Daoy (cell line): ENCODE measurements at places on chromosomes 5 and 9.

- DNase-seq = peak; percentile 91
Measured at GRCh38 chr5:142012792-142013388, at the start of gene GNPDA1. Gene GNPDA1 (minus strand): TSS chr5:142013027. CDS start chr5:142012035, 992 bp downstream.

DNA sequence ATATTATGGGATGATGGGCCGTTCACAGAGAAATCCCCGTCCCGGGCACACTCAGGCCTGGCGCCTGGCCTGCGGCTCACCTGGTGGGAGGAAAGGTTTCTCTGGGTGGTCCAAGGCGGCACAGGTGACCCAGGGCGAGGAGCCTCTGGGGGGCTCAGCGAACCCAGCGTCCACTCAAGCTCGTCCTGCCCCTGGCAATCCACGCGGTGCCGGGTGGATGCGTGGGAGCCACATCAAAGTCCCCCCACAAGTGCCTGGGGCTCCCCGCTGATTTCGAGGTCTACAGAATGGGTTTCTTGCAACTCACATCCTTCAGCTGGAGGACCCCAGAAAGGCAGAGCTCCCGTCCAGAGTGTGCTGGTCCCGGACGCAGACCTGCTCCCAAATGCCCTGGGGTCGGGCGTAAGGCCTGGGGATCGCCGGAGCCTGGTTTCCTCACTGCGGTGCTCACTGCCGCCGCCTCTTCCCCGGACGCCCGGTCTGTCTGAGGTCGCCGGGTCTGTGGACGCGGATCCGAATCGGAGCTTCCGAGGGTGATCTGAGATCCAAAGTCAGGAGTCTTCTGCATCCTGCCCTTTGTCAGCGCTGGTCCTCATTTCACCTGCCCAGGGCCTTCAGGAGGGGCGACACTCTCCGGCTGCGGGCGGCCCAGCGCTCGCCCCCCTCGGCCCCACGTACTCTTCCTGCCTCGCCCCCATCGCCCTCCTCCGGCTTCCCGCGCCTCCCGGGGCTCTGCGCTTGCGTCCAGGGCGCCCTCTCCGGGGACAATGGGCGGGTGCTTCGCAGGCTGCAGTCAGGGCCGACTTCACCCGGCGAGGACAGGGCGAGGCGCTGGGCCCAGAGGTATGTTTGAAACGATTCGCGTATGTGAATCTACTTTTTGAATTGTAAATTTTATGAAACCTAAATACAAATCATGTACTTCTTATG is 20.0 kb upstream of the RUFY1 start:
- peak; percentile 17 for DNase-seq

DNA sequence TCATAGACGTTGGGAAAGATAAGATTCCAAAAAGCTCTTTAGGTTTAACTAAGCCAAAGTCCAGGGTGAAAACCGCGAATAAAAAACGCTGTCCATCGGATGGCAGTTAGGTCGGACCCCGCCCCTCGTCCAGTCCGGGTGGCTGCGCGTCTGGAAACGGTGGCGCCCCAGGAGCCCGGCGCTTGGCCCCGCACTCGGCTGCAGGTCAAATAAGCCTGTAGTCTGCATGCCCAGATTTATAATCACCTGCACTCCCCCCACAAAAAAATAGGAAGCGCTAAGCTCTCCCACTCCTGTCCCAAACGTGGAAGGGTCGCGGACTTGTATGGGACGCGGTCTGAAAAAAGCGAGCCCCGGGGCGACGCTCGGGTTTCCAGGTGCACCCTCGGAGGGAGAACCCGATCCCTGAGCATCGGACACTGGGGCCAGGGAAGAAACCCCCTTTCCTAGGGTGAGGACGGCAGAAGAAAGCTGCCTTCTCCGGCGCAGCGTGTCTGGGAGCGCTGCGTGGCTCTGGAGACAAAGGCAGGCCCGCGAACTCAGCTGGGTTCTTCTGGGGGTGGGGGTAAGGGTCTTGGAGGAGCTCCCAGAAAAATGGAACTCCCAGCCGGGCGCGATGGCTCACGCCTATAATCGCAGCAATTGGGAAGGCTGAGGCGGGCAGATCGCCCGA is 923 bp upstream of the ZBTB5 start:
- DNase-seq = peak; percentile 93

DNA sequence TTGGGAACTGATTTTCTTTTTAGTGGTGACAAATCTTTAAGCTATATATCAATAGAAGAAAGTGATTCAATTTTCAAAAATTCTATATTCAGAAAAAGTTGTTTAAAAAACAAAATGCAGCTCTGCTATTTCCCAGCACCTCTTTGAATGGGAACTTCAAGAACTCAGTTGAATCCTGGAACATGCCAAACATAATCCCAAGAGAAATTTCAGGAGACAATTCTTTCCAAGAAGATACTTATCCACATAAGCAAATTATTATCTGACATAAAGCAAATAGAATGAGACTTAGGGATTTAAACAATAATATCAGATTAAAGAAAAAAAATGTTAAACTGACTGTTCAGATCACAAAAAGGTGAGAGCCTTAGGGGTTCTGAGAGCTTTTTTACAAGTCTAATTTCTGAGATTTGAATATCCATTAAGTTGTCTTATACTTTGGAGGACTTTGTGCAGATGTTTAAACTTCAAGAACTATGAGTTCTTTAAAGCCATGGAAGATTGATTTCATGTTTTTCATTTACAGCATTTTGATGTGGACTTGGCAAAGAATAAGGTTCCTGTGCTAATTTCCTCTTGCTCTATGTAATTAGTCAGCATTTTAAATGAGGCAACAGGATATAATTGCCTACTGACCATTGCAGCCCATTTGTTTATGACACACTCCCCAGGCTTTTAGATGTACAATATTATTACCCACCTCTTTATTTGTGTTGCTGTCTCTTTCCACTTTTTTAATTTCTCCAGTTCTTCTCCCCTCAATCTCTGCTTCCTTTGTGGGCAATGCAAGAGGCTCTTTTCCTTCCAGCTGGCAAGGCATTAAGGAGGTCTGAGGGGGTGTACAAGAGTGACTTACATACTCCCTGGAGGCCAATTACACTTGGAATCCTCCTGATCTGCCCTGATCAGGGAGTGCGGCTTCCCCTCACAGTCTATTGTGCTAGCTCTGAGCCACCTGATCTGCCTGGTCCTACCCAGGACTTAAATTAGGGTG is 419.1 kb downstream of the NR2F1-AS1 start:
- peak; percentile 79 for DNase-seq

DNA sequence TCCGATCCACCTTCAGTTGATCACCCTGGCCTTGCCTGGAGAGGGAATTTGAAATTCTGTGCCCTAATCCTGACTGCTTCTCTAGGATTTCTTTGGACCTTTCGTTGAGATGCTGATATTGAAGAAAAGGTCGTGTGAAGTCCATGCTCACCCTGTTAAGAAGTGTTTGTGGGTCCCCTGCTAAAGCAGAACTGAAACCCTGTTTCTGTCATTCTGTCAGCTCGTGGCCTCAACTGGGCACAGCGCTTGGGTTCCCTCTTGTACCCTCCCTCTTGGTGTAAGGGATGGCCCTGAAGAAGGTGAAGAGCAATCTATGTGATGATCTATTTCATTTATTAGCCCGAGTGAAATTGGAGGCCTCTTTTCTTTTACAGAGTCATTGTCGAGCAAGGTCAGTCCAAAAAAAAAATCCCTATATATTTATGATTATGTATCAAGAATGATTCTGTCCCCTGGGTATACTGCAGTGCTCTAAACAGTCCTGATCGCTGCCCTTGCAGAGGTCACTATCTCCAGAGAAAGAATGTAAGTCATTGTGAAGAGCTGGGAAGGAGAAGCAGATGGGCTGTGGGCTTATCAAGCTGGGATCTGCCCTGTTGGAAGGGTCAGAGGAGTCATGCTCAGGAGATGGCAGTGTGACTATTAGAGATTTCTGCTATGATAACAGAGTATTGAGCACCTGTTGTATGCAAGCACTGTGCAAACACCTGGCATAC is 56.1 kb downstream of the WWC1 start:
- DNase-seq = no peak

DNA sequence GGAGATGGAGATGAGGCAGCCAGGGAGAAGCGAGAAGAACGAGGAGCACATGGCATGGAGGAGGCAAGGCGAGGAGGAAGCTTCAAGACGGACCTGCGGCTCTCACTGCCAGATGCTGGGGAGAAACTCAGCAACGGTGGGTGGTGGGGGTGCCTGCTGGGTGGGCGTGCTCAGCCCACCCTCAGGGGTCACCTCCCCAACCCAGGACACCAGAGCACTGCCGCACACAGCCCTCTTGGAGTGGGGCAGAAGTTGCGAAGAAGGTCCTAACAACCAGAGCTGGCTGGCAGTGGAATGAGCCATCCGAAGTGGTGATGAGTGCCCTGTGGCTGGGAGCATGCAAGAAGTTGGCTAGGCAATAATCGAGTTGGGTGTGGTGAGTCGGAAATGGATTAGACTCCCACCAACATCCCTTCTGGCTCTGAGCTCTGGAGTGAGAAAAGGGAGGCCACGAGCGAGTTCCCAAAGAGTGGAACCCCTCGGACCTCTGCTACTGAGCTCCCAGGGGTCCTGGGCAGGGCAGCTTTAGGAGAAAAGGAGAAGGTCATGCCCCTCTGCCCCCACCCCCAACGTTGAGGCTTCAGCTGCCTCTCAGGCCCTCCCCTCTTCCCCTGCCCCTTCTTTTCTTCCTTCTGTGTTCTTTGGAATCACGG is 212.7 kb upstream of the MVB12B start:
- no peak for DNase-seq

DNA sequence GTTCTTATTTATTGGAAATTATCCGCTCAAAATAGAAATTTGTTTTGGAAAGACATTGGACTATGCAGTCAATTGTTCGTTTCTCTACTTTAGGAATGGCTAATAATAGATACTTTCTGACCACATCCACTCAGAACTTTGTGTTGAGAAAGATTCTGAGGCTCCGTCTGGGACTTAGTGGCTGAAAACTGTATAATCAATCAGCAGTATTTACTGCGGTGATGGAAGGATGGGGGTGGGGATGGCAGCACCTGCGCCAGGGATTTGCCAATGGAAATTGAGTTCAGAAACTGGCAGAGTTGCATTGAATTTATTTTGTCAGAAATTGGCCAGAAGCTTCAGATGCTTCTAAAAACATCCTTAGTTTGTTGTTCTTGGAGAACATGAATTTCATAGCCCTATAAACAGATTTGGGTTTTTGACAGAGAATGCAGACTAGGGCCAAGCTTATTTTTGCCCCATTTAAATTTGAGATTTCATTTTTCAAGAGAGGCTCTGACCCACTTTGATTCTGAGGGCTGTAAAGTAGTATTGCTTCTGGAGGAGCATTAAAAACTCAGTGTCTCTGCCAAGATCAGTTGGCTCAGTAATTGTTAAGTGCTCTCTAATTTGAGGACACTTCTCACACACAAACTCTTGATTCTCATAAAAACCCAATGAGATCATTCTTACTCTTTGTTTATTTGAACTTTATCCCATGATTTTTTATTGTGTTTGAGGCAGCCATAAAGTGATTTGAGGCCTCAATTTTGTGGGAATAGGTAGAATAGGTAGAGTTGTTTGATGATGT is 215.1 kb downstream of the CD180 start:
- DNase-seq = no peak

DNA sequence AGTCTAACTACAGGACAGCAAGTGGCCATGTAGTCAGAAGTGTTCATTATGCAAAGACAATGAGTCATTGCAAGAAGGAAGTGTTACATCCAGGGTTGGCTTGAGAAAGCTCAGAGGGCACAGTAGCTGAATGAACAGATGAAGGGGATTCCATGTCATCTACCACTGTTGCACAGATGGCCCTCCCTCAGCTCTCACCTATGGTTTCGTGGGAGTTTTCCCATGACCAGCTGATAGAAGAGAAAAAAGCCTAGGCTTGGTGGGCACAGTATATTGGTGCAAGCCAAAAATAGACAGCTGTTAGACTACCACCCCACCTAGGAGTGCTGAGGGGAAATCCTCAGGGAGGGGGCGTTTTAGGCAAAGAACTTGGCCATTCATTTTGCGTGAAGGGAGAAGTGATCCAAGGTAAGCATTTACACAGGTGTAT is 217.0 kb downstream of the DMRT2 start:
- peak; percentile 27 for DNase-seq

DNA sequence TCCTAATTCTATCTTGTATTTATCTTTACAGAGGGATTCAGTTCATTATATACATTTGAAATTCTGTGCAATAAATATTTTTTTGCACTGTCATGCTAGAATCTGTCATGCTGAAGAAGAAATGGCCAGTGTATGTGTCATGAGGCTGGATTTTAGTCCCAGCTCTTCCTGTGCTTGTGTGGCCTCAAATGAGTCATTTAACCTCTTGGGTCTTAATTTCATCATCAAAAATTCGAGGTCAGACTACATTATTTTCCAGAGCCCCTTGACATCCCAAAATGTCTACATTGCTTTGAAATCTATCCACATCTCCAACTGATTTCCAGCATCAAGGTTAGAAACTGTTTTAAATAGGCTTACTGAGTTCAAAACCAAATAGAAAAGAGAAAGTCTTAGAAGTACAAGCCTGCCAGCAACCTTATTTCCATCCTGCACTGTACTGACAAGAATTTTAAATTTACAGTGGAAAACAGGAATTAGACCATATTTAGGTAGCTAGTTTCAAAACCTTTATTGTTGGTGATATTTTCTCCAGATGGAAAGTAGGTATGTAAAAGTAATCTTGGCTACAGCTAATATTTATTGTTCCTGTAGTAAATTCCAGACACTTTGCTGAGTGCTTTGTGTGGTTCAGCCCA is 96.7 kb upstream of the MAMDC2 start:
- peak; percentile 84 for DNase-seq

GRCh38 chr9:105901514-105902109 is 207.3 kb downstream of the TMEM38B start:
- DNase-seq = peak; percentile 58

DNA sequence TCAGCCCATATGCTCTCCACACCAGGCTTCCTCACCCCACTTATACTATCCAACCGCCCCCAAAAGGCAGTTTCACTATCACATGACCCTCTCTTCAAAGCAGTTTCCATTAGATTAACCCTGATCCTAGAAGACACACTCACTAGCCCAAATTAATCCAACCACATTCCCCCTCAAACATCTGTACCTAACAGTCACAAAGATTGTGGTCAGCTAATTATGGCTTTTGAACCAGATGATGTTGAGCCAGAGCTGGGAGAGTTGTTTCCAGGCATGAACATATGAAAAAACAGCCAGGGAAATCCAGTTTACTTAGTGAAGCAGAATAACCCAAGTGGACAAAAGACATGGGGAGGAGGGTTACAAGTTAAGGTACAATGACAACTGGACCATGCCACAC is 131.2 kb downstream of the SPOCK1 start:
- peak; percentile 34 for DNase-seq

DNA sequence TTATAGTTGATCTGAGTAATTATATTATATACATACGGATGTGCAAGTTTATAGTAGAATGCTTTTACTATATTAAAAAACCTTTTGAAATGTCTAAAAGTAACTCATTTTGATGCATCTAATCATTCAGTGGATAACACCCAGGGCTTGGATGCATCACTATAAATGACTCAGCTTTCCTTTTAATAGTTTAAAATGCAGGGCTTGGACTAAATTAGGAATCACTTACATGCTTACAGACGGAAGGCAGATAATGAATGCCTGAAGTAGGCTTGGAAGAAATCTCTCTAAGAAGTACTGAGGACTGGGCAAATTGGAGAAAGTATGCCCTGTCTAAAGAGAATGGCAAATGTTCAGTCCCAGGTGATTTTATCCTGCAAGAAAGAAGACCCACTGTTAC is 362.5 kb upstream of the CCNH start:
- no peak for DNase-seq
